ENCODE measurements at places on chromosomes 6 and 20.
A peak's percentile ranks its signal among the peaks of the same experiment; 100 is the strongest.

DNA sequence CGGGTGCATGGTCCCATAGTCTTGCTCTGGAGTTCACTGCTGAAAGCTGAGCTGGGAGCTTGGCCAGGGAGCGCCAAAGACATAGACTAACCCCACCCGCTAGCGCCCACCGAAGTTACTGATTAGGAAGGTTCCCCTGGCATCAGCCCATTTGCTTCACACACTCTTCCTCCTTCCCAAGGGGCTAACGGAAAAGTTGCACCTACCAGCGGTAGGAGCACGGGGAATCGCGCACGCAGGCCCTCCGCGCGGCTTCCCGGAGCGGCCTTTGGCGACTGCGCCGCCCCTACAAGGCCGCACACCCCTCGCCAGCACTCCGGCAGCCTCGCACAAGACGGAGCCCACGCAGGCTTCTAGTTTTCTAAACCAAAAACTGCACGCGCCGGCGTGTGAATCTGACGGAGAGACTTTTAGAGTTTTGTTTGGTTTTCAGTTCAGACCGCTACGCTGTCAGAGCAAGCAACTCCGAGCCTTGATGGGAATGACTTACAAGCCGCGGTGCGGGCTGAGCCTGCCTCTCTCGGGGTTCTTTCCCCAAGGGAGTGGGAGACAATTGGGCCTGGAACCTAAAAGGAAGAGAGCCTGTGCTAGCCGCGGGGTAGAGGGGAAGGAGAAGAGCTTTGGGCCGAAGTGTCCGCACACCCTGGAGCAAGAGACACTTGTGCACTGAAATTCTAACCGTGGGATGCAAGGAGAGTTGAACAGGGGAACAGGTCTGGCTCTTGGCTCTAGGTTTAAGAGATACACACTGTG, 891 bp upstream of the POU3F2 start:
- no peak for DNase-seq

- DNase-seq, result peak; percentile 72
Measured at GRCh38 chr6:21588481-21589351, 4.8 kb upstream of the SOX4 start.

DNA sequence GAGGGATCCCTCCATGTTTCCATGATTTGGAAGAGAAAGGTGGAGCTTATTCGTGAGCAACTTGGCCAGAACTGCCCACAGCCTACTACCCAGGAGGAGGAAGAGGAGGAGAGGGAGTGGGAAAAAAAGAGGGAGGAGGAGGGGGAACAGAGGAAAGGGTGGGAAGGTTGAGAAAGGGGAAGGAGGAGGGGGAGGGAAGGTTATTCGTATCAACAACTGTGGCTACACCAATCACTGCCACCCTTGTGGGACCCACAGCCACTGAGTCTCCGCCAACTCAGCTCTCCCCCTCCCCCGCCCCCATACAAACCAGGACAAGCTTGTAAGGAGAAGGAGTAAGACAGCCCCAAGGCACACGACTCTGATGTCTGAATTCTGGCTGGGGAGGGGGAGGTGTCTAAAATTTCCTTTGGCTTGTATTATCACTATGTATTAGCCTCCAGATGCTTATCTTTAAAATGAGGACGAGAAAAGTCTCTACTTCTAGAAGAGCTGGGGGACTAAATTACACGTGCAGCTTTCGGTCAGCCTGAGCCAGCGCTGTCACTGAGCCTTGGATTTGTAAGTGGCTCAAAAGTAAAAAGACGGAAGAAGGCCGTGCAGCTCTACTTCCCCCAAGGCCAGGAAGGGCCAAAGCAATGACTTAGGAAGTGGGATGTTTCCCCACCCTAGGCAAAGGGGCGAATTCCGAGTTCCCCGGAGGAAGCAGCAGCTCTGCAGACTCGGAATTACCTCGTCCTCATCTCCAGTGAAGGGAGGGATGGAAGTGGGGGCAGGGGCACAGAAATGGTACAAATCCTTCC, 1.0 kb downstream of the FKBP1A start:
- DNase-seq, result no peak

DNA sequence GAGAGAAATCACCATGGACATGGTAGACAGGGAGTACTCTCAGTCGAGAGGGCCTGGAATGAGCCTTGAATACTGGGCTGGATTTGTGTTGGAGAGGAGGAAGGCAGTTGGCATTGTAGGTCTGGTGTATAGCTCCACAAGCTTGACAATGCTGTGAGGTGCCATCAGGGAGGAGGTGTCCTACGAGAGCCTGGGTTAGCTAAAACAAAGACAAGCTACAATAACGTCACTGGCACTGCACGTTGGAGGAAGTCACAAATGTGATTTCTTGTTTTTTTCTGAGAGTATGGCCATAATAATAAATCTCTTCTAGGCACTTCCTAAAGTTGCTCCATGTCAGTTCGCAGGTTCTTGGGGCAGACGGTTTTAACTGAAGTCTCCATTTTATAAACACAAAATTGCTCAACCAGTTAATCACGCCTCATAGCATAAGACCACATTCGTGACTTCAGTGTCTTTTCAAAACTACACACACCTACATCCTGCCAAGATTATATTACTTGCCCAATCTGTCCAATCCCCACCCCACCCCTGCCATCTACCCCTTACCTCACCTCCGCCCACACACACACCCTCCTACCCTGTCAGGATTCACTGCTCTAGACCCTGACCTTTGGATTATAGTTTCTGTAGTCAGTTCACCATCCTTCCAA, 4.4 kb upstream of the HLA-DMB start:
- no peak for DNase-seq

- no peak for DNase-seq
Measured at GRCh38 chr20:50415021-50415515, 95.1 kb upstream of the PTPN1 start.

DNA sequence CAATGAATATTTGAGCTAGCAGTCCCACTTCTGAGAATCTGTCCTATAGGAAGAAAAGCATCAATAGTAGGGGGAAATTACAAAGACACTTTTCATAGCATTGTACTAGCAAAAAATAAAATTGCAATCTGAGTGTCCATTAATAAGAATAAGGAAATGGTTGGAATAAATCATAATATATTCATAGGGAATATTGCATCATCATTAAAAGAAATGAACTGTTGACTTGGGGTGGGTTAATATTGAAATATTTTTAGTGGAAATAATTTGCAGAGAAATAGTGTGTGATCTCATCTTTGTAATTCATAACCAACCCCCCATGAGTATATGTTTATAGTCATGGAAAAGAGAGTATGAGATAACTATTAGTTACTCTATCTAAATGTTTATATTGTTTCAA, 12.4 kb downstream of the NFYA start:
- DNase-seq, result no peak

DNA sequence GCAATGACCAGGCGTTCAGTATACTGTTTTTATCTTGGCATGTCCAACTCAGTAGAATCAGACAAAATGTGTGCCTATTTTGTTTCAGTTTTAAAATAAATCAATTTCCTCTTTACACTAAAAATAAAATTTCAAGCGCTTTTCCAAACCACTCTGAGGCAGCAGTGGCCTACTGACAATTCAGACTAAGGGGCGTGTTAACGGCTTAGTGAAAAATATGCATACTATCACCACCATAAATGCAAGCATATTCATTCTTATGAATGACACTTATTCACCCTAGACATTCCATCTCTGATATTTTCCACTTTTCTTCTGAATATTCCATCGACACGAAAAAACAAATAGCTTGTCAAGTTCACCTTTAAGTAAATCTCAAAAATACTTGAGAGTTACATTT, 7.5 kb downstream of the TBX18 start:
- DNase-seq, result no peak

- DNase-seq, result no peak
Measured at GRCh38 chr6:21842875-21843645, 249.5 kb downstream of the SOX4 start.

GRCh38 chr6:154458565-154459470, 51.7 kb downstream of the CNKSR3 start:
- DNase-seq, result no peak

DNA sequence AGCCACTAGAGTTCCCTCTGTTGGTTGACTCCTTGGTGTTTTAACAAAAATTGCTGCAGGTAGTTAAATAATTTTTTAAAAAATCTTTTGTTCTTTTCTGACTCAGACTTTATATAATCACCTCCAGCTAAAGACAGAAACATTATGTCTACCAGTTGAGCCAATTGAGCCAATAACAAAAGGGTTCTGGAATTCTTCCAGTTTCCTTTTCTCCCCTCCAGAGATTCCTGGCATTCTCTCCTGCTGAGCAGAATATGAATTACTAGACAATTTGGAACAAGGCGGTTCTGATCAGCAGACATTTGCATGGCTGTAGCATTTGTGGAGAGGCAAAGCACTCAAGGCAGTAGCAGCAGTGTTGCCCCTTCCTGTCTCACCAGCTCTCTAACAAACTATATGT, 144.0 kb upstream of the SLC35B3 start:
- no peak for DNase-seq
